ENCODE measurements at places on chromosomes 3 and 15. TPM values are rescaled to one million over a fixed set of nuclear protein-coding genes. Genes with fewer than 3 reads are reported as not detected.

GRCh38 chr15:44101944-44102343 is 93.1 kb downstream of the FRMD5 start:
- DNase-seq: peak; percentile 36

- no peak for DNase-seq
Measured at GRCh38 chr3:54225841-54226528, 103.6 kb downstream of the CACNA2D3 start.

- DNase-seq: peak; percentile 97
Measured at GRCh38 chr15:39472621-39473297, 108.1 kb upstream of the THBS1 start.

- DNase-seq: no peak
Measured at GRCh38 chr3:134694466-134694865, 43.6 kb upstream of the KY start.

- DNase-seq: no peak
Measured at GRCh38 chr15:69979262-69979661, 118.5 kb downstream of the TLE3 start.

GRCh38 chr3:148158210-148158609 is 539.5 kb upstream of the AGTR1 start:
- DNase-seq: peak; percentile 7

- DNase-seq: no peak
Measured at GRCh38 chr15:69215314-69216035, 55.0 kb downstream of the GLCE start.

- DNase-seq: no peak
Measured at GRCh38 chr15:76368122-76368621, 31.6 kb downstream of the ISL2 start.

- DNase-seq: no peak
Measured at GRCh38 chr3:141812084-141812483, 48.9 kb downstream of the GRK7 start.

DNA sequence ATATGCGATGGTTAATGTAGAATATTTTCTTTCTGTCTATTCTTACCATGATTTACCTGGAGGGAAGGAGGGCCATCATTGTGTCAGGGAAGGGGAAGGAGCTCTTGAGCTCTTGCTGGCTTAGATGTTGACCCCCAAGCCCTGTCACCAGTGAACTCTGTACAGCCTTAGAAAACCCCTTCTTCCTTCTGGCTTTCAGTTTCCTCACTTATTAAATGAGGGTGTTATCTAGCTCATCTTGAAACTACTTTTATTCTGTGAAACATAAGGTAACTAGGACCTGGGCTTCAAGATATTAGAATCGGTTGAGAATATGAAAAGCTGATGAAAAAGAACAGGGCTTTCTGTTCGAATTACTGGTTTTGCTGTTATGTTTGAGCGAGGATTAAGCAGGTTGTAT is 25.1 kb upstream of the UTS2B start:
- no peak for DNase-seq

- DNase-seq: no peak
Measured at GRCh38 chr15:29677871-29678461, 144.3 kb downstream of the TJP1 start.

DNA sequence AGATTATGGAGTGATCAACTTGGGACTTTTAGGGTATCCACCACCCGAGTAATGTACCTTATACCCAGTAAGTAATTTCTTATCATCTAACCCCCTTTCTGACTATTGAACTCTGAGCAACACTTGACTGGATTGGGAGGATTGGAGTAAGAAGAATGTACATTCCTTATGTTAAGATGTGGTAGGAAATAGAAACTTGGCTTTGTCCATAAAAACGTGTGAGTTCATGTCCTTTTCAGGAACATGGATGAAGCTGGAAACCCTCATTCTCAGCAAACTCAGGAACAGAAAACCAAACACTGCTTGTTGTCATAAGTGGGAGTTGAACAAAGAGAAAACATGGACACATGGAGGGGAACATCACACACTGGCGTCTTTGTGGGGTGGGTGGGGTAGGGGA is 112.3 kb downstream of the PTPRG start:
- DNase-seq: no peak

DNA sequence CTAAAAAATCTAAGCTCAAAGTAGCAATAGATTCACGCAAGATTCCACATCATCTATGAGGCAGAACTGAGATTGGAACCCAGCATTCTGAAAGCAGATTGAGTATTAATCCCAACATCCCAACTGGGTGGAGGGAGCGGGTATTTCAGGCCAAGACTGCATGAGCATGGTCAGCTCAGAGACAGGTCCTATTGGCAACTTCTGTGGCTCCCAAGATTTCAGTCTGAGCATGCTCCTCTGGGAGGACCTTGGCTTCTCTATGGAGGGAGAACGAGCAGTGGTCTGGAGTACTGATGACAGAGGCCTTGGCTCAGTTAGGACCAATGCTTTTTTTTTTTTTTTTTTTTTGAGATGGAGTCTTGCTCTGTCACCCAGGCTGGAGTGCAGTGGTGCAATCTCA is 4.0 kb upstream of the ITGA11 start:
- DNase-seq: no peak

GRCh38 chr15:78837543-78837942 is 26.3 kb upstream of the ADAMTS7 start:
- DNase-seq: no peak

- no peak for DNase-seq
Measured at GRCh38 chr3:160018959-160019358, 30.3 kb downstream of the IL12A start.

- no peak for DNase-seq
Measured at GRCh38 chr3:111112913-111113312, 41.3 kb downstream of the NECTIN3 start.

DNA sequence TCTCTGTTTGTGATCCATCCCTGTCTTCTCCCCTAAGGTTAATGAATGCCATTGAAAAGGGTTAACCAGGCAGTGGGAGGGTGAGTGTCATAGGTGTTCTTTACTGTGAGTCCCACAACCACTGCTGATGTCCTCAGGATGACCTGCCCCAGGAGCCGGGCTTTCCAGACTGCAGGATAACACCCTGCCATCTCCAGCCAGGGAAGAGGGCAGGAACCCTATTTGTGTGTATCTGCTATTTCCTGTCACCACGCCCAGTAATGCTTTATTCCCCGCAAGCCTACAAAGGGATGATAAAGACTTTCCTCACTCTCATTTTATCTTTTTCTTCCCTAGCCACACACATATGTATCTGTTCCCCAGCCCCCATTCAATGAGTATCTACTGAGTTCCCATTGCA is 15.6 kb upstream of the CTXND1 start:
- no peak for DNase-seq

GRCh38 chr3:140273542-140274195 is 338.7 kb downstream of the CLSTN2 start:
- DNase-seq: no peak

DNA sequence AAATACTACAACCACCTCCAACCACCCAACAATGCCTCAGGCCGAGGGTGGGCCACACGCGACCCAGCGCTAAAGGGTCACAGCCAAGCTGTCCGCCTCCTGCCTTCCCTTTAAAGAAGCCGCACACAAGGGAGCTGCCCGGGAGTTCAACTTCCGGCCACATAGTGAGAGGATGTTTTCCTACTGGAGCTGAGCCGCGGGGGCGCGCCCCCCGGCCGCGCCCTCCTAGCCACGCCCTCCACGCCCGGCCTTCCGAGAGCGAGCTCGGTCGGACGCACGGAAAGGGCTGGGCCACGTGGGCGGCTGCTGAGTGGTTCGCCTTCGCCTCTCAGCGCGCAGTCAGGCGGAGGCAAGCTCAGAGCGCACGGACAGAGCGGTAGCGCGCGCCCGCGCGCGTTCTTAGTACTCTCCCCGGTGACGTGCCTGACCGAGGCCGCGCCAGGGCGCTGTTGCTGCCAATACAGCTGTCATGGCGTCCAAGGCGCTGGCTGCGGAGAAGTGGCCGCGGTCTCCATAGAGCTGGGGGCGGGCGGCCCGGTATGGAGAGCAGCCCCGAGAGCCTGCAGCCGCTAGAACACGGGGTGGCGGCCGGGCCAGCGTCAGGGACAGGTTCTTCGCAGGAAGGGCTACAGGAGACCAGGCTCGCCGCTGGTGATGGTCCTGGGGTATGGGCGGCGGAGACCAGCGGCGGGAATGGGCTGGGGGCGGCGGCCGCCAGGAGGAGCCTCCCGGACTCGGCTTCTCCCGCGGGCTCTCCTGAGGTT is at the start of gene MINDY2:
Gene MINDY2, plus strand, starts transcription at position 446 of the 764 bp plus-strand sequence. Its CDS starts 94 bp downstream, at position 540.
- DNase-seq: peak; percentile 98

Gene GPR15
- not detected for polyA plus RNA-seq

Gene TMEM62
- 4.8 TPM for polyA plus RNA-seq

Gene SAXO2
- polyA plus RNA-seq: 3.6 TPM

Gene STARD9
- 2.2 TPM for polyA plus RNA-seq

Gene DOCK3
- 0.10 TPM for polyA plus RNA-seq

Gene STAG1
- 30.1 TPM for polyA plus RNA-seq

Gene ATP13A3
- 132 TPM for polyA plus RNA-seq

Data from AG04450 (cell line).